Testis (tissue), 5 donors: ENCODE measurements at places on chromosomes 4 and X. TPM values are rescaled to one million over a fixed set of nuclear protein-coding genes. Genes with fewer than 3 reads are reported as not detected.

The KIT gene
- total RNA-seq, result 15.2 TPM

The NXF2B gene
- total RNA-seq, result 4.1 TPM

The AMTN gene
- not detected for total RNA-seq

The FGF2 gene
- 3.0 TPM for total RNA-seq

The CACNA1F gene
- 0.16 TPM for total RNA-seq

The ATG4A gene
- total RNA-seq, result 8.8 TPM

The BBS12 gene
- 5.0 TPM for total RNA-seq

The GPRASP1 gene
- total RNA-seq, result 7.5 TPM

The NIPAL1 gene
- total RNA-seq, result 3.2 TPM

The ADGRA3 gene
- 41.7 TPM for total RNA-seq

The GCNA gene
- total RNA-seq, result 30.0 TPM

The GYPE gene
- 0.62 TPM for total RNA-seq

The TCEAL6 gene
- 54.4 TPM for total RNA-seq

The TMEM164 gene
- 13.9 TPM for total RNA-seq

The MSN gene
- 30.1 TPM for total RNA-seq

The CXCL10 gene
- not detected for total RNA-seq

The TLR6 gene
- 1.2 TPM for total RNA-seq

The LPAR4 gene
- total RNA-seq, result 0.99 TPM

The NRK gene
- 4.5 TPM for total RNA-seq

The DUSP9 gene
- total RNA-seq, result 10.2 TPM

The OCIAD2 gene
- 15.9 TPM for total RNA-seq

The HGFAC gene
- 72.3 TPM for total RNA-seq

The GAB1 gene
- total RNA-seq, result 64.5 TPM

The DUX4 gene
- not detected for total RNA-seq

The TXK gene
- total RNA-seq, result 3.6 TPM

The MAGEA12 gene
- 8.9 TPM for total RNA-seq

The ACSL1 gene
- 31.6 TPM for total RNA-seq

The RPS6KA3 gene
- total RNA-seq, result 12.6 TPM

The TBX22 gene
- total RNA-seq, result 128 TPM

The BST1 gene
- total RNA-seq, result 1.6 TPM

The PDGFRA gene
- total RNA-seq, result 86.1 TPM

The SMIM43 gene
- 0.87 TPM for total RNA-seq

The H2BW2 gene
- total RNA-seq, result 1.7 TPM

The TMPRSS11B gene
- not detected for total RNA-seq
